Ovary (tissue), 10 donors: ENCODE measurements at places on chromosomes 13 and 19. TPM values are rescaled to one million over a fixed set of nuclear protein-coding genes. Genes with fewer than 3 reads are reported as not detected.
A peak's percentile ranks its signal among the peaks of the same experiment; 100 is the strongest.

DNA sequence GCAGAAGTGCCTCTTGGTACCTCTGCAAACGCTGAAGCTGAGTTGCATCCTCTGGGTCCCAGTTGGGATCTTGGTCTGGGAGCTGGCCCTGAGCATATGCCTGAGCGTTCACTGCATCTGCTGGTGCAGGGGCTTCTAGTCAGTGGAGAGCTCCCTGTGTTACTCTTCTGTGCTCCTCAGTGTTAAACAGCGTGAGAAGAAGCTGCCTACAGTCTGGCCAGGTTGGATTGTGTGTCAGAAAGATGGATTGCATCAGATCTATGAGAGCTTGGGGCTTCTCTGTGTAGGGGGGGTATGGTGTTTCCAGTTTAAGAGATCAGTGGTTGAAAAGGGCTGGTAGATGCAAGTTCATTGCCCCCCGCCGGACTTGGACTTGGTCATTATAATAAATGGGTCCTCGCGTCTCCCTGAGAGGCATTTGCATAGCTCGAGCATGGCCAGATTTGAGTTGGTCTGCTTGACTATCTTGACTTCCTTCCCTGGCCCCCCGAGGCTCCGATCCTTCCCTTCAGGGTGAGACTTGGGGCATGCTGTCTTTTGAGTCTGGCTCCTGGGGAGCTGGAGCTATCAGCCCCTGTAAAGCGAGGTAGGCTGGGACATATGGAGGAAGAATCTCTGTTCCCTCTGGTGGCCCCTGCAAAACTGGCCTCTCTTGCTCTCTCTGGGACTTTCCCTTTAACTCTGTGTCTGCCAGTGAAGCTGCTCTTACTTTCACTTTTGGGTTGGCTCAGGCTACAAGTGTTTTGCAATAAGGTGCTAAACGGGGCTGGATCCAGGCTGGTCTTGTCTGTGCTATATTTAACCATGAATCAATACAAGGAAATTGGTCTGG lies 52.9 kb downstream of the OR10H4 start:
- H3K36me3 ChIP-seq = no peaks in the 10 kb centered on the region
- H3K27ac ChIP-seq = no peak overlapping the region
- H3K4me3 ChIP-seq = peak overlapping the region; percentile 42
- H3K27me3 ChIP-seq = no peaks in the 10 kb centered on the region
- peaks cover 3% of the 10 kb centered on the region for H3K4me1 ChIP-seq

DNA sequence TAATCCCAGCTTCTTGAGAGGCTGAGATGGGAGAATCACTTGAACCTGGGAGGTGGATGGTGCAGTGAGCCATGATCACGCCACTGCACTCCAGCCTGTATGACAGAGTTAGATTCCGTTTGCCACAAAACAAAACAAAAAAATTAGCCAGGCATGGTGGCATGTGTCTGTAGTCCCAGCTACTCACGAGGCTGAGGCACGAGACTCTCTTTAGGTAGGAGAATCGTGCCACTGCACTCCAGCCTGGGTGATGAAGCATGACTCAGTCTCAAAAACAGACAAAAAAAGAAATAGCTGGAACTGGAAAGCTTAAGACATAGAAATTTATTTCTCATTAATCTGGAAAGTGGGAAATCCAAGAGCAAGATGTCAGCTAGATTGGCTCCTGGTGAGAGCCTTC lies 20.2 kb upstream of the ZNF808 start:
- H3K27ac ChIP-seq = no peak overlapping the region
- H3K4me3 ChIP-seq = no peak overlapping the region
- no peaks in the 10 kb centered on the region for H3K27me3 ChIP-seq
- no peaks in the 10 kb centered on the region for H3K4me1 ChIP-seq
- DNase-seq = no peak

- no peaks in the 10 kb centered on the region for H3K27me3 ChIP-seq
- H3K4me3 ChIP-seq = no peak overlapping the region
- no peaks in the 10 kb centered on the region for H3K36me3 ChIP-seq
- peak overlapping the region; percentile 71 for H3K27ac ChIP-seq
- H3K4me1 ChIP-seq = peaks cover 14% of the 10 kb centered on the region
Observed at GRCh38 chr13:113819731-113820715, 43.9 kb downstream of the GAS6 start.

GRCh38 chr13:110129539-110130186 lies 177.3 kb downstream of the COL4A1 start:
- H3K4me1 ChIP-seq = peaks cover 6% of the 10 kb centered on the region
- no peaks in the 10 kb centered on the region for H3K27me3 ChIP-seq
- no peak overlapping the region for H3K27ac ChIP-seq
- H3K4me3 ChIP-seq = no peak overlapping the region
- no peak for DNase-seq

GRCh38 chr19:1123381-1123780 lies 19.6 kb downstream of the GPX4 start:
- no peak for DNase-seq
- no peaks in the 10 kb centered on the region for H3K36me3 ChIP-seq
- H3K27ac ChIP-seq = no peak overlapping the region
- H3K4me3 ChIP-seq = no peak overlapping the region
- no peaks in the 10 kb centered on the region for H3K4me1 ChIP-seq
- H3K27me3 ChIP-seq = no peaks in the 10 kb centered on the region

GRCh38 chr19:18489627-18490184 lies 32.2 kb downstream of the ELL start:
- H3K27ac ChIP-seq = peak overlapping the region; percentile 24
- H3K4me1 ChIP-seq = peaks cover 30% of the 10 kb centered on the region
- H3K27me3 ChIP-seq = no peaks in the 10 kb centered on the region
- DNase-seq = no peak
- no peaks in the 10 kb centered on the region for H3K36me3 ChIP-seq

The CPT1C gene
- total RNA-seq = 6.4 TPM

GRCh38 chr19:29845574-29846176 lies 33.9 kb downstream of the CCNE1 start:
- no peaks in the 10 kb centered on the region for H3K36me3 ChIP-seq
- H3K4me3 ChIP-seq = peak overlapping the region; percentile 74
- DNase-seq = no peak
- H3K27me3 ChIP-seq = no peaks in the 10 kb centered on the region
- H3K27ac ChIP-seq = peak overlapping the region; percentile 90

The DOCK6 gene
- 50.9 TPM for total RNA-seq

The OR7G1 gene
- total RNA-seq = not detected

The TPGS1 gene
- 93.3 TPM for total RNA-seq

DNA sequence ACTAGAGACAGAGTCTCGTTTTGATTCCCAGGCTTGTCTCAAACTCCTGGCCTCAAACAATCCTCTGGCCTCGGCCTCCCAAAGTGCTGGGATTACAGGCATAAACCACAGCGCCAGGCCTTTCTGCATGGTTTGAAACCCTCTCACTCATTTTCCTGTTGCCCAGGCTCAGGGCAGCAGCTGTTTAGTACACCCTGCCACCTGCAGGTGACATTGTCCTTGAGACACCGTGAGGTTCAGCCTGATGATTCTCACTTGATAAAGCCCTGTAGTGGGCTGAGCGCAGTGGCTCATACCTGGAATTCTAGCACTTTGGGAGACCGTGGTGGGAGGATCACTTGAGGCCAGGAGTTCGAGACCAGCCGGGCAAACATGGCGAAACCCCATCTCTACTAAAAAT lies 12.5 kb downstream of the IL12RB1 start:
- no peaks in the 10 kb centered on the region for H3K4me1 ChIP-seq
- H3K4me3 ChIP-seq = no peak overlapping the region
- H3K27ac ChIP-seq = no peak overlapping the region
- no peak for DNase-seq
- no peaks in the 10 kb centered on the region for H3K36me3 ChIP-seq
